ENCODE measurements at places on chromosomes 16 and 17.

DNA sequence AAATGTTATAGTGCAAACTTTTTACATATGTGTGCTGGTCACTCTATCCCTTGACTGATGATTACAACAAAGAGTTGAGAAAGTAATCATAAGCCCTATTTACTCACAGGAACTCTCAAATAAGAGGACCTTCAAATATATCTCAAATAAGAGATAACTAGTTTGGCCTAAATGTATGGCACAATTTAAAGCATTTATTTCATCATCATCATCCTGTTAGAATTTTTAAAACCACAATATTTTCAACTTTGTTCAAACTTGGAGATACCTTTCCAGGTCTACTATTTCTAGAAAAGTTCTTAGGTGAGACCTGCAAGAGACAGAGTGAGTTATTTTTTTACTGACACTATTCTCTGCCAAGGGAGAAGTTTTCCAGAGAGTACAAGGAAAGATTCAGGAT lies 5.5 kb downstream of the CPPED1 start:
- no peak for DNase-seq

DNA sequence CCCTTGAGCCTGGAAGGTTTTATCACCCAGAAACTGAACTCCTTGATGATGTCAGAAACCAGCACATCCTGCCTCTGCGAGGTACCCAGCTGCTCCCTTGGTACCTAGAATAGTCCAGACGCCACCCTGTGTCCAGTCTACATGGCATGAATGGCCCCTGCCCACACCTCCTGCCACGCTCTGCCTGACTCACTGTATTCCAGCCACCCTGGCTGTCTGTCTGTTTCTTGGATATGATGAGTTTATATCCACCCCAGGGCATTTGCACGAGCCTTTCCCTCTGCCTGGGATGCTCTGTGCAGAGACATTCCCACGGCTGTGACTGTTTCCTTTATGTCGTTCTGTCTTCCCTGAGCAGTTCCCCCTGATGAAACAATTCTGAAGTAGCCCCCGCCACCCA lies 68.7 kb downstream of the CRISPLD2 start:
- no peak for DNase-seq

DNA sequence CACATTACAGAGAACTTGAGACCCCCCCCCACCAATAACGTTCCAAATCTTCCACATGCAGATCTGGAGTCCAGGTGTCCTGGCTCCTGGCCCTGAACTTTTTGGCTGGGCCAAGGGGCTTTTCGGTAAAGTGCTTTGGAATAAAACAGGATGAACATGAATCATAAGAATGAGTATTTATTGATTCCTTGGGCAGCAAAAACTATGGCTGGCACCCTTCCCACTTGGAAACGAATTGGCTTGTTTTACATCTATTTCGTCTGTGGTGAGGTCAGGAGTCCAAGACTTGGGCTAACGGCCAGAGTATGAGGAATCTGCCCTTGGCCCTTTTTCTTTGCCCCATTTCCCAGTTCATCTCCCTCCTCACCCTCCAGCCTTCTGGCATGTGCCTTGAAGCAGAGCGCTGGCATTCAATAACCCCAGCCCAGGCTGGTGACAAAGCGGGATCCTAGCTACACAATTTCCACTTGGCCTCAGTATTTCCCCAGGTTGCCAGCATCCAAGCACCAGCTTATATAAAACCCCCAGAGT lies 4.1 kb upstream of the UBTF start:
- DNase-seq: no peak

DNA sequence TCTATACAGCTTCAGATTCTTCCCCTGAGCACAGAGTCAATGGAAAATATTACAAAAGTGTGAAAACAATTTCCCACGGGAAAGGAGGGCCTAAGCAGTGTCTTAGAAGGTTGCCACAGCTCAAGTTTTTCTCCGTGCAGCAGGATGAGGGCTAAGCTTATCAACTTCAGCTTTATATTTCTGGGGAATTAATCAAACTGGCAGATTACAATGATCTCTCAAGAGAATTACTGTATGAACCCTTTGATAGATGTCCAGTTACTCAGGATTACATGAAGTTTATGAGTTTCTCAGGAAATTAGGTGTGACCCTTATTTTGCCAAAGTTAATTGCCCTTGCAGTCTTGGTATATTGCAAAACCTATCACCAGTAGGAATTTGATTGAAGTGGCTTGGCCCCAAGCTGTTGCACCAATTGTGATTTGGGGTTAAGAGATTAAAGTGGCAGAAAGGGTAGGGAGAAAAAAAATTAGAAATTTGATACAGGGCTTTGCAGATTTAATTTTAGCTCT lies 298.4 kb downstream of the MAP2K6 start:
- DNase-seq: no peak

GRCh38 chr17:10033959-10034358 lies 128.9 kb upstream of the RCVRN start:
- DNase-seq: no peak

GRCh38 chr16:82400046-82400445 lies 226.7 kb upstream of the CDH13 start:
- no peak for DNase-seq
